Adipocyte (in vitro differentiated cells): ENCODE measurements at places on chromosomes 7 and 10.

DNA sequence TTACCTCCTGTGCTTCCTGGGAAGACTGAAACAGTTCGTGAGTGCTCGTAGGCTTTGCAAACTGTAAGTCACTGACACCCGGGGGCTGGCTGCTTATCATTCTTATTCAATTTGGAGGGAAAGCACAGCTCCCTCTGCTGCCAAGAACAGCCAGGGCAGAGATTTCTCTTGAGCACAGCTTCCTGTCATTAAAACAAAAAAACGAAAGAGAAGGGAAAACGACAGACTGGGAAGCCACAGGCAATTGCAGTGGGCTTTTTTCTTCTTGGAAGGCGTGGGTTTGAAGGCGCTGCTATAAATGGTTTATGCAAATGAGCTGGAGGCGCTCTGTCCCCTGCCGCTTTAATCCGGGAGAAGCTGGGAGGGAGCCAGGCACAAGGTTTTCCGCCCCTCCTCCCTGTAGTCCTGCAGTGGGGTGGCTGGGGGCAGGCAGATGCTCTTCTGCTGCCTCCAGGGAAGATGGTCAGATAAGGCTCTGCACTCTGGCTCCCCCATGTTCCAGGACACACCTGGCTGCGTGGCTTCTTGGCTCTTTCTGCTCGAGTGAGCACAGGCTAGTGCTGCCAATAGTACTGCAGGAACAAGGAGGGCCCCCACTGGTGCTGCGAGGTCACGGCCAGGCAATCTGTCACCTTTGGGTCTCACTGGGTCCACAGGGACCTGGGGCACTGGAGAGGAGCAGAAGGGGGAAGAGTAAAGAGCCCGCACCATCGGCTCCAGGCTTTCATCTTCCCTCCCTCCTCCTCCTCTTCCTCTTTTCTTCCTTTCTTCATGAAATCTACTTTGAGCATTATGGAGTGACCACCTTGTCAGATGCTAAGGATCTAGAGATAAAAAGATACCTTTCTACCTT lies 49.5 kb downstream of the NEURL1 start:
- peak; percentile 66 for DNase-seq

DNA sequence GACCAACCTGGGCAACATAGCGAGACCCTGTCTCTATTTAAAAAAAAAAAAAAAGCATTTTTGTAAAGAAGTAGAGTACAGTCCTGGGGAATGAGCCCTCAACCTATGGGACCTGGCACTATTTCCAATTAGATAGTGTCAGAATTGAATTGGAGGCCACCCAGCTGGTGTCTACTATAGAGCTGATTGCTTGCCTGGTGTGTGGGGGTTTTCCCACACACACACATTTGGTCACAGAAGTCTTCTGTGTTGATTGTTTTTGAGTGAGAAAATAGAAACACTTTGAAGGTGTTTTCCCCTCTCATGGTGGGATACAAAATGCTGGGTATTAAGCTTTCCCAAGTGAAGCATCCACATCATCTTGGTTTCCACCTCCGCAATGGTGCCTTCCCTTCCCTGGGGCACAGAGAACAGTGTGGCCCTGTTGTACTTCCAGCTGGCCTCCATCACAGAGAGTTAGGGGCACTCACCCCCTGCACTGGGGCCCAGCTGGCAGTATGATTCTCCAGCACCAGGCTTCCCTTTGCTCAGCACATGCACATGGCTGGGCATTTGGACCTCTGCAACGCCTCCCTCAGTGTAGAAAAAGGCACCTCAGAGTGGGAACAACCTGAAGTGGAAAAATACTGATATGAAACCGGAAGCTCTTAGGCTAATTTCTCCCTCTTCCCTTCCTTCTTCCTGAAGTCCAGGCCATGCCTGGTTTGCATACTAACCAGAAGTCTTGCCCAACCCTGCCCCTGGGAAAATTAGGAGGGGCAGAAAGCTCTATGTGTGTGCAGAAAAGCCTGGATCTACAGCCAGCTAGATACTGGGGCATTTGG lies 10.7 kb upstream of the NFKB2 start:
- peak; percentile 67 for DNase-seq

GRCh38 chr7:103685646-103686045 lies 239.6 kb upstream of the SLC26A5 start:
- no peak for DNase-seq

- no peak for DNase-seq
Observed at GRCh38 chr7:117205873-117206272, 117.0 kb downstream of the WNT2 start.

DNA sequence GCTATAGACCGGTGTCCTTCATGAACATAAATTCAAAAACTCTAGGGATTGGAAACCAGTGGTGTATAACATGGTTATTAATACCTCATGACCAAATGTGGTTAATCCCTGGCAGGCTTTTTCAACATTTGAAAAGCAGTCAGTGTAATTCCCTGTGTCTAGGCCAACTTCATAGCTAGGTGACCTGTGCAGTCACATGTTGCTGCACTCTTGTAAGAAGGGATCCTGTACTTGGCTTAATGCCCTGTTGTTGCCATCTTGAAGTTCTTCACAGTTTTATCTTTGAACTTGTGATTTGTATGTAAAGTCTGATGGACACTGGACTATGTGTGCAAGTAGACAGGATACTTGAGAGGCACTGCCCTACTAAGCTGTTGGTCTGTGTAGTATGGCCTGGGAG lies 39.7 kb downstream of the ZNF33A start:
- no peak for DNase-seq

DNA sequence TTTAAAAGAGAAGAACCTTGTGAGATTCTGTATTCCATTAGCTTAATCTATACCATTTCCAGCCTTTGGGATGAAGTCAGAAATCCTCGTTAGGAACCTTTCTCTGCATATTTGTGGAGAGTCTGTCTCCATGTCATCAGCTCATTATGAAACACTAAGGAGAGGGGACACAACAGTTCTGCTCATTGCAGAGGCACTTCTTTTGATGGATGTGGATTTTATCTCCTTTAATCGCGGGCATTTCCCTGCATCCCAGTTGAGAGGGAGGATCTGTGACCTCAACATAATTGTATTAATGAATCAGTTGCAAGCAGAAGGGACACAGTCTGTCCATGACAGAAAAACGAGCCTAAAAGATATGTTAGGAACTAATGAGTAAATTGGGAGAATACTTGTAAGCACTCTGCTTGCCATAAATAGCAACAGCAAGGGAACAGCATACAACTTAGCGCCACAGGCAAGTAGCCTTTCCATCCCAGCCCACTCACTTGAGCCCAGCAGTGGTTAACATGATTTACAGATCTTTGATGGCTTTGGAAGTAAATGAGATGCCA lies 37.9 kb downstream of the SORCS1 start:
- no peak for DNase-seq

DNA sequence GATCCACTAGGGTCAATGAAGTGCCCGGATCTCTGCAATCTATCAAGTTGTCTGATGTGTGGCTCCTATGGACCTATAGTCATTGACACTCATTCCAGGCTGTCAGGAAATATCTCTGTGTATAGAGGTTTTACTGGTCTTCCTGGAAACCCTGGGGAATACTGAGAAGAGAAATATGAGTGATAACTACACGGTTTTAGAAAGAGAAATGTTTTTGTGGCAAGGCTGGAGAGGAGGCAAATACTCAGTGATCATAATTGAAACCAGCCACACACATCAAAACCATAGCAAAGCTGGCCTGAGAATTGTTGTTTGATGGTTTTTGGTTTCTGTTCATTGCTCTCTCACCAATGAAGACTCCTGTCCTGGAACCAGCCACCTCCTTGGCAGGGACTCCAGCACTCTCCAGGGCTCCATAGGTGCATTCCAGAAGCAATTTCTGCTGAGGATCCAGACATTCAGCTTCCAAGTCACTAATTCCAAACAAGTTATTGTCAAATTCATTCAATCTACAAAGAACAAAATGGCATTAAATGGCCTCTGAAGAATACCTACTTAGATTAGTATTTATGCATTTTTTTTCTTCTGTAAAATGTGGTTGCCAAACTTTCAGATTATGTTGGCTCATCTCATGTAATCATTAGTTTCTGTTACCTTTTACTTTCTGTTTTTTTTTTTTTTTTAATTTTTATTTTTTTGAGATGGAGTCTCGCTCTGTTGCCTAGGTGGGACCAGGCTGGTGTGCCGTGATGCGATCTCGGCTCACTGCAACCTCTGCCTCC lies 108.6 kb upstream of the ABI1 start:
- no peak for DNase-seq

DNA sequence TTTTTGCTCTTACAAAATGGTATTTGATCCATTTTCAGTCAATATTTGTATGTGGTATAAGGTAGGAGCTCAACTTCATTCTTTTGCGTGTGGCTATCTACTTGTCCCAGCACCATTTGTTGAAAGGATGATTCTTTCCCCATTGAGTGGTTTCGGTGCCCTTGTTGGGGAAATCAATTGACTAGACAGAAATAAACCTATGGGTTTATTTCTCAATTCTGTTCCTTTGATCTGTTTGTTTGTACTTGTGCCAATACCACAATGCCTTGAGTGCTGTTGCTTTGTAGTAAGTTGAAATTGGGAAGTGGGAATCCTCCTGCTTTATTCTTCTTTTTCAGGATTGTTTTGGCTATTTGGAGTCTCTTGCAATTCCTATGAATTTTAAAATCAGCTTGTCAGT lies 41.0 kb downstream of the SNX10 start:
- no peak for DNase-seq

GRCh38 chr7:66970310-66970709 lies 25.1 kb downstream of the SBDS start:
- DNase-seq = no peak

DNA sequence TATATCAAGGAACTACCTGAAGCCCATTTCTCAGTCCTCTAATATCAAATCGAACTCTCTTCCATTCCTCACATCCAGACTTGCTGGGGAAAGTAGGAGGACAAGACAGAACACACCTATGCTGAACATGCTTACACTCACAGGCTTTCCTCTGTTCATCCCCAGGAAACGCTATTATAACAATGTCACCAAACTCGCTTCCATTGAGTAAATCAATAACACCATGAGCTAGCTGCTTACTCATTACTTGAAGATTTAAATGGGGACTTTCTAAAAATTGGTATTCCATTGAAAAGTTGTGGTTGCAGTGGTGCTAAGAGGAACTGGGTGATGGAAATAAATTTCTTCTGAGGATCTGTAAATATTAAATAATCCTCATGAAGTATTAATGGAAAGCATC lies 88.8 kb downstream of the SLC25A13 start:
- no peak for DNase-seq

- no peak for DNase-seq
Observed at GRCh38 chr10:121330563-121330962, 267.7 kb downstream of the FGFR2 start.

DNA sequence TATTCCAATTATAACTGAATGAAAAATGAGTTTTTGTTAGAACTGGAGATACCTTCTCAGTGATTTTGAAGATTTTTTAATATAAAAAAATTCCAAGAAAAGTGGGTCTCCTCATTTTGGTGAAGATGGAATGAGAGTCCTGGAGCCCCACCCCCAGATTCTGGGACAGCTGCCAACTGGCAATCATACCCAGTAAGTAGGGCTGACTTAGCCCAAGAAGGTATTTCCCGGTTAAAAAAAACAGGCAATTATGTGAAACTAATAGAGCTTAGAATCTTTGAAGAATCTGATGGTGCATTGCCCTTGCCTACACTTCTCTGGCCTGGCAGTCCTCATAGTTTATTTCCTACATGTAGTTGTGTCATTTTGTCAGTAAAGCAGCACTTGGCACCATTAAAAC lies 52.8 kb upstream of the VWDE start:
- peak; percentile 31 for DNase-seq

DNA sequence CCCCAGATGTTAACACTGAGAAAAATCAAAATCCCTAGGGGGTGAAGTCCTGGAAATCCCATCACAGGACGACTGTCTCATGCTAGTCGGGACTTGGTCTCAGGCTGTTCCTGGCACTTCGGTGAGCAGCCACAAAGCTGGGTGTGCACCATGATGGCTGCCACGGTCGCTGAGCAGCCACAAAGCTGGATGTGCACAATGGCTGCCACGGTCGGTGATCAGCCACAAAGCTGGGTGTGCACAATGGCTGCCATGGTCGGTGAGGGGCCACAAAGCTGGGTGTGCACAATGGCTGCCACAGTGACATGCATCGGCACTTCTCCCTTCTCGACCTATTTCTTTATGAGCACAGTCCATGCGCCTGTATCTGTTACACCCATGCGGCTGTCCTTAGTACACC lies 505.1 kb downstream of the TCERG1L start:
- no peak for DNase-seq
